ENCODE measurements at places on chromosomes 2 and 18. TPM values are rescaled to one million over a fixed set of nuclear protein-coding genes. Genes with fewer than 3 reads are reported as not detected.

Gene RSAD2
- 3.8 TPM for total RNA-seq

Gene OR6B2
- not detected for total RNA-seq

DNA sequence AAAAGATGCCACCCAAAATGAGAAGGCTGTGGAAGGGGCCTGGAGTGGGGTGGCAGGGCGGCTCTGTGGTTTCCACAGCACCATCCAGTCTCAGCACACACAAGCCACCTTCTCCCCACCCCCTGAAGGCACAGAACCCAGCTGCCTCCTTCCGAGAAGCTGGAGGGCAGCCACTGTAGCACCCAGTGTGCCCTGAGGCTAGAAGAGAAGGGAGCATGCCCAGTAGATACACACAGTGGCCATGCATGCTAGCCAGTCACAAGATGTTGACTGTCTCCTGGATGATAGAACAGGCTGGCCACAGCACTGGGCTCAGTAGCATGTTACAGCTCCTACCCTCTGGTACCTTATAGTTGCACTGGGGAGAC is 148.9 kb upstream of the EPAS1 start:
- DNase-seq, result no peak

DNA sequence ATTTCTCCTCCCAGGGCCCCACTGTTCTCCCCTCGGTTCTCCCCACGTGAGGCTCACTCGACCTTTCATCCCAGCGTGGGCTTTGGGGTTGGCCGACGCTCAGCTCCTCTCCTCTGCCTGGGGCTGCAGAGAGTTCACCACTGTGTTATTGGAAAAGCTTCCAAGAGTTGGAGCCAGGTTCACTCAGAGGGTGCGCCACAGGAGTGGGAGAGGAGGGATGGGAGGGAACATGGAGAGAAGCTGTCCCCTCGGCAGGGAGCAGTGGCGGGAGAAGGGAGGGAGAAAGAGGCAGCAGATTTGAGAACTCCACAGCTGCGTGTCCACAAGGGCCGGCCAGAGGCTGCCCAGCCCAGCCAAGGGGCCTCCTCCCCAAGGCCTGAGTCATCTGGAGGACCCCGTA is 197.1 kb upstream of the SMAD2 start:
- no peak for DNase-seq
